GM12891 (cell line): ENCODE measurements at places on chromosomes 1 and 21.

GRCh38 chr1:185338719-185339622 lies 21.9 kb upstream of the IVNS1ABP start:
- no peak for DNase-seq

- peak; percentile 26 for DNase-seq
These were observed 25.6 kb downstream of the CCDC190 start for GRCh38 chr1:162835157-162835899.

GRCh38 chr21:33089395-33090119 lies 19.6 kb downstream of the OLIG1 start:
- DNase-seq, result no peak

DNA sequence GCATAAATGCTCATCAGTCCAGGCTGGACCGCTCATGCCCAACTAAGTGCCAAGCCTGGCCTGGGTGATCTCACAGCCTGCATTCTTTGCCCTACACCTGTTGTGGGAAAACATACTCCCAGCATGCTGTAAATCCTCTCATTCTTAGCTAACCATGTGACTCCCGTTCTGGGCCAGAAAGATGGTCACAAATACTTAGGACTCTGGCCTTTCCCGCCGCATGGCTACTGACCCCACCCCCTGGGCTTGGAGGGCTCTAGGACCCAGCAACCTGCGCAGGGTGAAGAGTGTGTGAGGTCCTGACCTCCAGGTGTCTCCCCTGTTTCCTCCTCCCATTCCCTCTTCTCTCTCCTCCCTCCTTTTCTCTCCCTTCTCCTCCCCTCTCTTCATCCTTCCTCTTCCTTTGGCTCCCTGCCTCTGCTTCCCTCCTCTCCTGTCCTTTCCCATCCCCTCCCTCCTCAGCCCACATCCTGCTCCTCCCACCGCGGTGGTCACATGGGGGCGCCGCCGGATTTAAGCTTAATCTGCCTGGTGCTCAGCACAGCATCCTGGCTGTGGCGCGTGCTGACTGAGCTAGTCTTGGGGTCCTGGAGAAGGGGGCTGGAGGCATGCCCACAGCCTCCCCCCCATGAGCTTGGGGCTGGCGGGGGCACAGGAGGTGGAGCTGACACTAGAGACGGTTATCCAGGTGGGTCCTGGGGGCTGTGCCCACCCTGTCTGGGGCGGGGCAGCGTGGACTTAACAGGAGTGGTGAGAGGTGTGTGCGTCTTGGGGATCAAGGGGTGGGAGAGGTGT lies at the start of gene CROCC:
Gene CROCC, plus strand, starts transcription at position 541 of the 795 bp plus-strand sequence. Its CDS starts 88 bp downstream, at position 629.
- no peak for DNase-seq

DNA sequence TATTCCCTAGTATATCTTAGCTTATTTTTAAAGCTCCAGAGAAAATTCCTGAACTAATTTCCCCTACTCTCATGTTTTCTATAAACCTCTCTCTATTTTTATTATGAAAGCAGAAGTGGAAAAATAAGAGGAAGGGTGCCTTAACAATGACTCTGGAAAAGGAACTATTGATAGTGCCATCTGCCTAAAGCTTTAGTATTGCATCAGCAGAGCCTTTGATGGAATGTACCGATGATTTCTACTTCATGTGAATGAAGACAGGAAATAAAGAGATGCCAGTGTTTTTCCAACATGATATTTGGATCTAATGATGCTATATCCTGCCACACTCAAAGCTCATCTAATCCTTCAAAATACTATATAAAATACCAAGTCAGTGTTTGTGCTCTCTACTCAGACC lies 35.1 kb downstream of the TNFSF18 start:
- DNase-seq, result no peak

GRCh38 chr1:235056937-235057336 lies 71.7 kb downstream of the TOMM20 start:
- no peak for DNase-seq

DNA sequence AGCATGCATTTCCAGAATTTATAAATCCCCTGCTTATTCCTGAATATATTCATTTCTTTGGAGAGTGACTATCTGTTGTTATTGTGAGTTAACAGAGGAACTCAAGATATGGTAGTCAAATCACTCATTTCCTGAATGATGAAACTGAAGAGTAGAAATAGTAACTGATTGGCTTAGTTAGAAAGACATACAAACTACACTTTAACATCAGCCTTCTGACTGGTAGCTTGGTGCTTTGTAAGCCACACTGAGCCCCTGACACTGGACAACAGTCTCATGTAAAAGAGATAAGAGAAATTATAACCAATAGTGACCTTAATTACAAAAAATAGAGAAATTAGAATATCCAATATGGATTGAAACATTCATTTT lies 4.8 kb downstream of the GBP7 start:
- DNase-seq, result no peak

- DNase-seq, result no peak
These were observed 6.1 kb downstream of the AADACL4 start for GRCh38 chr1:12649971-12650421.

GRCh38 chr1:205610036-205610435 lies 21.8 kb downstream of the ELK4 start:
- no peak for DNase-seq

- DNase-seq, result no peak
These were observed 80.0 kb downstream of the DHRS3 start for GRCh38 chr1:12537906-12538461.

DNA sequence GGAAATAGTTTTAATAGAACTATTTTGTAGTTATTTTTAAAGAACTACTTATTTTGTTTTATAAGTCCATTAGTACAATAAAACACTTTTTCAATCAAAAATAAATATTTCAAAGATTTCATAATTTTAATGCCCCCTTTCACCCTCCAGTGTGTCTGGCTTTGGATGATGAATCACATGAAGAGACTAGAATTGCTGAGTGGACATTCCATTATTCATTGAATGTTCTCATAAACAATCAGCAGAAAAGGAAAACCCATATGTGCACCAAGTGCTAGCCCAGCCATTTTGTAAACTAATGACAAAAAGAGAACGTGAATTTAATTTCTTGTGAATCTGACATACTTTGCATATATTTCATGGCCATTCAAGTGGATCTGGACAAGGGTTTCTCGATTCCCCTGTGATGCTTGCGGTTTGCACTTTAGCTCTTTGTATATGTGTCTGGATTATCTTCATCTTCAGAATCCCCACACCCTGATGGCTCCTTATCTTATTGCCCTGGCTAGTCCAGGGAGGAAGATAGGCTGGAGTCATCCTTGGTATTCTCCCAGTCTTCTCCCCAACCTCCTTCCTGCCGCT lies 20.7 kb upstream of the CHIA start:
- DNase-seq, result no peak

GRCh38 chr1:43875331-43875730 lies 58.3 kb upstream of the ARTN start:
- no peak for DNase-seq

DNA sequence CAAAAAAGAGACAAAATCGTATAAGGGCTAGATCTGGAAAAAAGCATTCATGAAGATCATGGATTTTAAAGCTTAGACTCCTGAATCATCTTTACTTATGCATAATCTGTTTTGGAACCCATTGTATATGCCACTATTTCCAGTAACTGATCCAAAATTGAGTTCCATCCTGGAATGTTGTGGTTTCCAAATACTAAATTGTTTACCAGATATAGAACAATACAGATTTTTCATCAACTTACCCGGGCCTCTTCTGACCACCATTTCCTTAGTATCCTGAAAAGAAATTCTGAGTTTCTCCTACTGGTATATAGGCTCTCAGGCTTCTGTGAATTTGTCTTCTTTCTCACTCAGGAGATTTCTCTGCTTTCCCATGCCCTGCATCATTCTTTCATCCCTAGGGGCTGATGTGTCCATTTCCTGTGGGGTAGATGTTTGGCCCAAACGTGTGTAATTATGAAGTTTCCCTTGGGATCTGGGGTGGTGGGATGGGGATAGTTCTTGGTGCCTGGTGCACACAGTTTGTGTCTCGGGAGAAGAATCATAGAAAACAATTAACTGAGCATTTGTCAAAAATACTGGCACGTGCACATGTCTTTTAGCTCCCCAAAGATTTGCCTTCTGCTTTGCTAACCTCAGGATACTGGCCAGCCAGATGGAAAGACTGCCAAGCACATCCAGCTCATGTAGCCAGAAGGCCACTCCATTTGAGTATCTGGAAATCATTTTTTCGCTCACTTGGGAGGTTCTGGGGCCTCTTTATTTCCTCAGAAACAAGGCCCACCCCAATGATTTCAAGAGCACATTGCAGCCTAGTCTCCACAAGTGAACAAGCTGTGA lies 127.8 kb downstream of the NTMT2 start:
- DNase-seq, result no peak

DNA sequence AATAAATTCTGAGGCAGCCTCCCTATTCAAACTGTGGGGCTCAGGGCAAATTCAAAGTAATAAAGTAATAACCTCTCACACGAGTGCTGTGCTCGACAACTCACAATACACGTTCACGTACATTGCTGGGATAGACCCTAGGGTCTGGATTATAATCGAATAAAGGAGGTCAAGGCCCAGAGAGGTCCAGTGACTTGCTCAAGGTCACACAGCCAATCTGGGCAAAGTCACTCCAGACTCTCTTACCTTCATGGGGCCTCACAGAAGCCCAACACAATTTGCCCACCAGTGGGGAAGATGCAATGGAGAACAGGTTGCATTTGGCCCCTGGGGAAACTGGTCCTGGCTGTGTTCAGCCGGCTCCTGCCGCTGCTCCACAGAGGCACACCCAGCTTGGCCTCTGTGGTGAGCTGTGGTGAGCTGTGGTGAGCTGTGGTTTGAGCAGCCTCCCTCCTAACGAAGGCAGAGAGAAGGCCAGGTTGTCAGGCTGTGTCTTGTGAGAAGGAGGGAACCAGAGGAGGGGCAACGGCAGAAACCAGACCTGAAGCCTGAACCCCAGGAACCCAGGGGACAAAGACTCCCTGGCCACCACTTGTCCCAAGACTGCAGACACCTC lies 35.1 kb downstream of the NUAK2 start:
- DNase-seq, result peak; percentile 58

DNA sequence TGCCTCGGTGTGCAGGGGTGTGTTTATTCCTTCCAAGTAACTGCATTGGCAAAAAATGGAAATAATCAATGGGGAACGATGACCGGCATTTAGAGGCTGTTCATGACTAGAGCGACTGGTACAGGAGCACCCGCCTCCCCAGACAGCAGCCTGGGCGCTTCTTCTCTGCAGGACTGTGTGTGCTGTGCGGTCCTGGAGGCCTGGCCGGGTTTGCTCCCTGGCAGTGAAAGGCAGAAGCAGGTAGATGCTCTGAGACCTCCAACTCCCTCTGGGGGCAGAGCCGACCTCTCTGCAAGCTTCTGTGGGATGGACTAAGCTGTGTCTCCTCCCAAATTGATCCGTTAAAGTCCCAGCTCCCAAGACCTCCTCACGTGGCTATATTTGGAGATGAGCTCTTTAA lies 59.2 kb upstream of the ACTRT2 start:
- DNase-seq, result no peak

DNA sequence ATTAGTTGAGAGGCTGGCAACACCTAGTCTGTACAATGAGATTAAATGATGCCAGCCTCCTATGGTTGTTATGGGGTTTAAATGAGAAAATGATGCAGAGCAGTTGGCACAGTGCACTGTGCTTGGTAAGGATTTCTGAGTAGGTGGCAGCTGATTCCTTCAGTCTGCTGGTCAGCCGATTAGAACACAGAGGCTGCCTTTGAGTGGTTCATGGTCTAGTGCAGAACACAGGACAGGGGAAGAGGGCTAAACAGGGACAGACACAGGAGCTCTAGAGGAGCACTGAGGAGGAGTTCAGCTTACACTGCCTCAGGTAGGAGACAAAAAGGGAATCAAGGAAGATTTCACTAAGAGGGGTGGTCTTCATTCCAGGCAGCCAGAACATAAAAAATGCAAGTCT lies 1.4 kb downstream of the TIE1 start:
- no peak for DNase-seq

DNA sequence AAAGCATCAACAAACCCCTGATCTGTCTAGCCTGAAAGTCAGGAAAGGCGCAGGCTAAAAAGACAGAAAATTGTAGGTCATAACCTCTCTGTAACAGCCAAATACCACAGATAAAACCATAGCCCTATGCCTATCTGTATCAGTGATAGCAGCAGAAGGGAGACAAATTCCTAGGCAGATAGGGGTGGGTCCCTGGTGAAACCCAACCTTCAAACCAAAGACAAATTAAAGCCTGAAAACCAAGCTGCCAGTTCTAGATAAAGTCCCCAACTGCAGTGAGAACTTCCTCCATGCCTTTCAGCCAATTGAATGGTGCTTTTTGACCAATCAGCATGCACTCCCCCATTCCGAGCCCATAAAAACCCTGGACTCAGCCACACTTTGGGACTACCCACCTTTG lies 115.3 kb downstream of the NTPCR start:
- DNase-seq, result no peak

DNA sequence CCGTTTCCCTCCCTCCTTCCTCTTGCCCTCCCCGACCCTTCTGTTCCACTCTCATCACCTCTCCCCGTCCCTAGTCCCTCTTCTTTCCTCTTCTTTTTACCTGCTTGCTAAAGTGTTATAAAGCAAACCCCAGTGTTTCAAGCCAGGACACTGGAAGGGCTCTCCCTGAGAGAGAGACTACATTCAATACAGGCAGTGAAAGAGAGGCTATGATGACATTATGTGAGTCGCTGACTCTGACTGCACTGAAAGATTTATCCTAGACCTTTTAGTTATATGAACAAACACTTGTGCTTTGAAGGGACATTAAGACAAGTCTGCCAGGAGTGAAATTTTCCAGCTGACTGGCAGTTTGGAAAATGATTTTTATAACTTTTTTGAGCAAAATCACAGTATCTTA lies 155.7 kb downstream of the S1PR1 start:
- DNase-seq, result no peak

DNA sequence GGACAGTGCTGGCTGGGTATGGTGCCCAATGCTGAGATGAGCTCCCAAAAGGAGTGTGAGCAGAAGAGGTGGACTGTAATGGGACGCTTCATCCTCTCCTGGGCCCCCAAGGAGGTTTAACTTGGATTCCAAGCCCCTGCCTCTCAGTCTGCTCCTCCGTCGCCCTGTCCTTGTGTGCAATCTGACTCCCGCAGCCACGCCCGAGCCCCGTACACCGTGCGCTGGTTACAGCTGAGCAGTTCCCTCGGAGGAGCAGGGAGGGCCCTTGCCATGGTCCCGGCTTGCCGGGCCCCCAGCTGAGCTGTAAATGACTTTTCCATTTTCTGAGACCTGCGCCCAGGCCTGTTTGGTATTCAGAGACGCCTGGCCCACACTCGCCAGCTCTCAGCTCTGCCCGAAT lies 53.7 kb downstream of the PAX7 start:
- DNase-seq, result no peak

- no peak for DNase-seq
These were observed 43.2 kb upstream of the C1orf185 start for GRCh38 chr1:51058858-51059257.

- DNase-seq, result no peak
These were observed 135.8 kb downstream of the SYF2 start for GRCh38 chr1:25096307-25097150.

- no peak for DNase-seq
These were observed 835 bp upstream of the LCE1D start for GRCh38 chr1:152795686-152796085.

DNA sequence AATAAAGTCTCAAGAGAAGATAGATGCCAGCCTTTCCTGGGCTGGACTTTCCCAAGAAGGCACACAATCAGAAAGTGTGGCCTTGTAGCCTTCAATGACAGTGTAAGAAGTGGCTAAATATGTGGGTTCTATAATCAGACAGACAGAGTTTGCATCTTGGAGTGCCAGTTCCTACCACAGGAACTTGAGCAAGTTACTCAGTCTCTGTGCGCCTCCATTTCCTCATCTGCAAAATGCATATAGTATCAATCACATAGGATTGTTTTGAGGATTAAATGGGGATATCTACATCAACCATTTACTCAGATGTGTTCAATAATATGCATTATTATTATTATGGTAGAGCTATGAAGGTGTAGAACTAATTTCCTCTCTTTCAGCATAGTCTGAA lies 176.8 kb upstream of the PTBP2 start:
- DNase-seq, result no peak

- DNase-seq, result no peak
These were observed 97.0 kb upstream of the IFFO2 start for GRCh38 chr1:19053486-19053885.
